Activated T-cell treated with anti-CD3 and anti-CD28 coated beads, Interleukin-2, amount 50 U/mL, for 24 hours (primary cell): ENCODE measurements at places on chromosomes 11 and 22.

DNA sequence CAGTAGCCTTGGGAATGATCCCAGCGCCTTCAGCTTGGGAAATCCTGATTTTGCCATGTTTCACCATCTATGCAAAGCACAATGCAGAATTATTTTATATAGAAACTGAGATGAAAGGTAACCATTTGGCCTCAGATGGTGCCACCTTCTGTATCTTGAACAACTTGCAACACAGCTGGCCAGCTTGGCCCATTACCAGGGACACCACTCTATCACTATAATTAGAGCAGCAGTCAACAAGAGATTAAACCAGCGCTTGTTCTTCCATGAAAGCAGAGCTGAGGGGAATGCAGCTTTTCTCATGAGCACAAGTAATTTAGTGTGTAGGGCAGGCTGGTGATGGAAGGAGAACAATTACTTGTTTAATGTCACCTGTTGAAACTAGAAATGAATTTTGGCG, 6.7 kb upstream of the ZDHHC13 start:
- no peaks in the 10 kb centered on the region for H3K36me3 ChIP-seq
- DNase-seq = no peak
- H3K4me1 ChIP-seq = peaks cover 5% of the 10 kb centered on the region

- H3K4me3 ChIP-seq = no peak overlapping the region
- no peaks in the 10 kb centered on the region for H3K36me3 ChIP-seq
- peak overlapping the region; percentile 42 for H3K27ac ChIP-seq
- DNase-seq = no peak
These were observed 47.9 kb downstream of the STIM1 start for GRCh38 chr11:3903207-3903896.

GRCh38 chr11:45384711-45385241, 98.6 kb upstream of the SYT13 start:
- peaks cover 21% of the 10 kb centered on the region for H3K4me1 ChIP-seq
- peaks cover 5% of the 10 kb centered on the region for H3K27me3 ChIP-seq
- H3K27ac ChIP-seq = no peak overlapping the region
- DNase-seq = no peak
- H3K36me3 ChIP-seq = no peaks in the 10 kb centered on the region

GRCh38 chr11:119496469-119496868, 73.5 kb upstream of the THY1 start:
- DNase-seq = no peak
- no peaks in the 10 kb centered on the region for H3K36me3 ChIP-seq
- H3K4me1 ChIP-seq = no peaks in the 10 kb centered on the region
- H3K27me3 ChIP-seq = peaks cover 29% of the 10 kb centered on the region
- no peak overlapping the region for H3K27ac ChIP-seq

GRCh38 chr22:29226351-29226981, 20.8 kb downstream of the EMID1 start:
- H3K4me3 ChIP-seq = no peak overlapping the region
- H3K4me1 ChIP-seq = no peaks in the 10 kb centered on the region
- DNase-seq = no peak
- no peak overlapping the region for H3K27ac ChIP-seq
- H3K27me3 ChIP-seq = no peaks in the 10 kb centered on the region

- peaks cover 15% of the 10 kb centered on the region for H3K27me3 ChIP-seq
- H3K4me3 ChIP-seq = no peak overlapping the region
- no peaks in the 10 kb centered on the region for H3K36me3 ChIP-seq
- H3K27ac ChIP-seq = no peak overlapping the region
- DNase-seq = no peak
These were observed 64.1 kb upstream of the LMO1 start for GRCh38 chr11:8327761-8328192.

GRCh38 chr11:126127898-126128297, 65.2 kb upstream of the CDON start:
- no peak overlapping the region for H3K4me3 ChIP-seq
- no peaks in the 10 kb centered on the region for H3K4me1 ChIP-seq
- H3K27ac ChIP-seq = no peak overlapping the region
- H3K27me3 ChIP-seq = no peaks in the 10 kb centered on the region
- DNase-seq = no peak
- H3K36me3 ChIP-seq = no peaks in the 10 kb centered on the region

GRCh38 chr11:68542617-68543016, 82.1 kb downstream of the PPP6R3 start:
- peaks cover 76% of the 10 kb centered on the region for H3K4me1 ChIP-seq
- no peaks in the 10 kb centered on the region for H3K27me3 ChIP-seq
- peaks cover 99% of the 10 kb centered on the region for H3K36me3 ChIP-seq
- no peak overlapping the region for H3K4me3 ChIP-seq
- DNase-seq = no peak

DNA sequence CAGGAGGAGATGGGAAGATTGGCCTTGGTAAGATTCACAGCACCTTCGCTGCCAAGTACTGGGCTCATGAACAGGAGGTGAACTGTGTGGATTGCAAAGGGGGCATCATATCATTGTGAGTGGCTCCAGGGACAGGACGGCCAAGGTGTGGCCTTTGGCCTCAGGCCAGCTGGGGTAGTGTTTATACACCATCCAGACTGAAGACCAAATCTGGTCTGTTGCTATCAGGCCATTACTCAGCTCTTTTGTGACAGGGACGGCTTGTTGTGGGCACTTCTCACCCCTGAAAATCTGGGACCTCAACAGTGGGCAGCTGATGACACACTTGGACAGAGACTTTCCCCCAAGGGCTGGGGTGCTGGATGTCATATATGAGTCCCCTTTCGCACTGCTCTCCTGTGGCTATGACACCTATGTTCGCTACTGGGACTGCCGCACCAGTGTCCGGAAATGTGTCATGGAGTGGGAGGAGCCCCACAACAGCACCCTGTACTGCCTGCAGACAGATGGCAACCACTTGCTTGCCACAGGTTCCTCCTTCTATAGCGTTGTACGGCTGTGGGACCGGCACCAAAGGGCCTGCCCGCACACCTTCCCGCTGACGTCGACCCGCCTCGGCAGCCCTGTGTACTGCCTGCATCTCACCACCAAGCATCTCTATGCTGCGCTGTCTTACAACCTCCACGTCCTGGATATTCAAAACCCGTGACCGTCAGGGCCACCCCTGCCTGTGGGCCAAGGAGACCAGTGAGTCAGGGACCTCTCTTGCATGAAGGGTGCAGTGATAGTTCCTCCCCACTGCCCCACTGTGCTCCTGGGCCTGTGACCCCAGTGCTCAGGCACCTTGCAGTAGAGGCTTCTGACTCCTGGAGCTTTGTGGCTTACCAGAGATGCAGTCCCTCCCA, 83.6 kb downstream of the BCR start:
- H3K4me3 ChIP-seq = no peak overlapping the region
- H3K36me3 ChIP-seq = peaks cover 80% of the 10 kb centered on the region

GRCh38 chr11:17791144-17791543, 56.6 kb downstream of the KCNC1 start:
- H3K4me1 ChIP-seq = no peaks in the 10 kb centered on the region
- DNase-seq = no peak
- H3K36me3 ChIP-seq = peaks cover 11% of the 10 kb centered on the region
- H3K27me3 ChIP-seq = no peaks in the 10 kb centered on the region

- no peaks in the 10 kb centered on the region for H3K4me1 ChIP-seq
- no peak overlapping the region for H3K4me3 ChIP-seq
- no peak for DNase-seq
- H3K36me3 ChIP-seq = no peaks in the 10 kb centered on the region
These were observed 46.4 kb upstream of the MUC15 start for GRCh38 chr11:26618441-26618840.

DNA sequence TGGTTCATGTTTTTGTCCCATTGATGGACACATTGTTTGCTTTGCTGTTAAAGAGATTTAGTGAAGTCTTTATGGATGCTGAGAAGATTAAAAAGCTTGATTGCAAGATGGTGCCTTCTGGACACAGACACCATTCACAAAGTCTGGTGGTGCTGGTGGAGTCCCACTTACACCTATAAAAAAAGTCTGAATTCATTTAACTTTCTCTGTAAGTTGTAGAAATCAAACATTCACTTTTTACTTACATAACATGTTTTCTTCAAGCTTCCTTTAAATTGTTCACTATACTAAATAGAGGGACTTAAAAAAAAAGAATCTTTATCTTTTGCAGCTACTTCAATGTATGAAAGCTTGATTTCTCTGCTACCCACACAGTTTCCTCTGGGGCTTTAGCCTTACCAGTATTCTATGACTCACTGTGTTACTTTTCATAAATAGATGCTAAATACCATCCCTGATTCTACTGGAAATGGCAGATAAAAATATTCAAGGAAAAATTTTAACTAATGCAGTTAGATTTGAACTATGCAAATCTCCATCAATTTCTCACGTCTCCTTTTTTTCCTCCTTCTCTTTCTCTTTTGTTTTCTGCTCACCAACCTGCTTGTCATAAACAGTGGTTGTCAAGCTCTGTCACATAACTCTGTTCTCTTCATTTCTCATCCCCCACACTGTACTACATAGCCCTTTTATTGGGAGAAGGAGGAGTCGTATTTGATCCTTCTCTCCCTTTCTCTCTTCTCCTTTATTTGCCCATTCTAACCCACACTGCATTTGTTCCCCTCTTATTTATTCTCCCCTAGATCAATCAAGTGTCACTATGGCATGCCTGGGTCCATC, 89.7 kb downstream of the FAM76B start:
- H3K4me1 ChIP-seq = peaks cover 65% of the 10 kb centered on the region
- no peaks in the 10 kb centered on the region for H3K27me3 ChIP-seq
- peak overlapping the region; percentile 95 for H3K27ac ChIP-seq
- DNase-seq = no peak

DNA sequence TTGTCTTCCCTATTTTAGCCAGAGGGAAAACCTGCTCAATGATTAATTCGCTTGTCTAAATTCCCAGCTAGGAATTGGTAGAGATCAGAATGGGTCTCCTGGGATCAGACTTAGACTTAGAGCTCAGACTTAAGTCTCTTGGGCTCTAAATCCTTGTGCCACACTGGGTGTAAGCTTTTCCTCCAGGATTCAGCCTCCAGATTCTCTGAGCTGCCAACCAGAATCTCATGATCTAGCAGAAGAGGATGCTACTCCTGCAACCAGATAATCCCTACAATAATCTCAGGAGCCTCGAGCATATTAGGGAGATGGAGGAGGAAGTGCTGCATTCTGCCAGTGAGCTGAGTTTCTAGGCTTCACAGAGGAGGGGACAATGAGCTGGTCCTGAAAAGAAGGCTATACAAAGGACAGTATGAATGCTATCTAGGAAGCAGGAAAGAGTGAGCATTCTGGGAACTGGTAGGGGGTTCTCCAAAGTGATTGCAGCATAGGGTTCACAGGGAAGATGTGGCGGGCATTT, 211.6 kb upstream of the SESN3 start:
- no peak overlapping the region for H3K4me3 ChIP-seq
- no peaks in the 10 kb centered on the region for H3K36me3 ChIP-seq
- H3K4me1 ChIP-seq = peaks cover 24% of the 10 kb centered on the region
- DNase-seq = no peak

- DNase-seq = no peak
- peak overlapping the region; percentile 83 for H3K4me3 ChIP-seq
- H3K27me3 ChIP-seq = no peaks in the 10 kb centered on the region
- peaks cover 83% of the 10 kb centered on the region for H3K36me3 ChIP-seq
- H3K4me1 ChIP-seq = peaks cover 51% of the 10 kb centered on the region
These were observed 10.9 kb downstream of the RELA start for GRCh38 chr11:65651589-65652510.

DNA sequence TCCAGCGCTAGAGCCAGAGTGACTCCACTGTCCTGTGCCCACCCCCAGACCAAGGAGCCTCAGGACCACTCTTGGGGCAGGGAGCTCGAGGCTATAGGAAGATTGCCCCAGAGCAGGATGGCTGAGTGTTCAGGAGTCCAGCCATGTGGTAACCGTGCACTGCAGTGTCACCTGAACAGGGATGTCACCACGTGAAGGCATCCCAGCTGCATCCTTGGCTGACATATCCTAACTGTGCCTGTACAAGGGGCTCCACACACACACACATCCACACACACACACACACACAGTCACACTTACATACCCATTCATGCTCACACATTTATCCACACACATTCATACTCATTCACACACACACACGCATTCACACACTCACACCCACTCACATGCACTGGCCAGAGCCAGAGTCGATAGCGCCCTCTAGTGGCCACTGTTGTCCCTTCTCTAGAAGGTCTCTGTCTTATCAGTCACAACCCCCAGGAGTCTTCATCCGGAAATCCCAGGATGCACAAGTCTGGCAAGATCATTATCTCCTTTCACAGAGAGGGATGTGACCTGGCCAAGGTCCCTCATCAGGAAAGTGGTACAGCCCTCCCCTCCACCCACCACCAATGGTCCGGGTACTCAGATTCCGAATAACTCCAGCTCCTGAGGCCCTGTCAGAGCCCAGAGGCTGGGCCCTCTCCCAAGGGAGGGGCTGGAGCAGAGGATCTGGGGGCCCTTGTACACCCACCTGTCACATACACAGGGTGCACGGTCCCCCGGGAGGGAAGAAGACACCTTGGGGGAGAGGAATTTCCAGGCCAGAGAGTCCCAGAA, 55.1 kb downstream of the IGLL5 start:
- peaks cover 3% of the 10 kb centered on the region for H3K27me3 ChIP-seq
- H3K36me3 ChIP-seq = no peaks in the 10 kb centered on the region
- H3K27ac ChIP-seq = no peak overlapping the region
- peak; percentile 73 for DNase-seq
- H3K4me1 ChIP-seq = peaks cover 6% of the 10 kb centered on the region

DNA sequence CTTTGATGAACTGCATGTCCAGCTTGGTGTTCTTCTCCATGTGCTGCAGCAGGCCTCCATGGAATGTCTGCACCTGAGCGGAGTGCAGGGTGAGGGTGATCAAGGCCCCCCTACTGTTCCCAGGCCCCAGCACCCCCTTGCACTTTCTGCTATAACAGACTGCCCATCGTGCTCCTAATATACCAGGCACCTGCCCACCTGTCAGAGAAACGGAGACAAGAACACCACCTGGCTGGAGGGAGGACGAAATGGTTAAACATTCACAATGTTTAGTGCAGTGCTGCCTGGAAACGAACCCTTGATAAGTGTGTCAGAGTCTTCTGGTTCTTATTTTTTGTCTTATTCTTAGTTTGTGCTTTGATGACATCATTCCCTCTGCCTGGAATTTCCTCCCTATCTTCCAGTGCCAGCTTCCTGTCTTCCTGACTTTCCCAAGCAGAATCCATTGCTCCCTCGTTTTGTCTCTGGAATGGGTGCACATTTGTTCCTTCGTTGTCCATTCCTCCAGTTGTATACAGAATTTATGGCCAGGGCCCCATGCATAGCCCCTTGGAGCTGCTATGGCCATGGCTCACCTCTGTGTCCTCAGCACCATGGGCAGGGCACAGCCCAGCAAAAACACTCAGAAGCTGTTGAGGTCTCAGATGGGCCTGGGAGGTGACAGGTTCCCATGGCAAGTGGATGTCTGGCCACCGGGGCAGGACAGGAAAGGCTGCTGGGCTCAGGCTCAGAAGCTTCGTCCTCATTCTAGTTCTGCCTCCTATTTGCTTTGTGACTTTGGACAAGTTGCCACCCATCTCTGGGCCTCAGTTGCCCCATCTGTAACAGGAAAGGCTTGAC, 11.9 kb downstream of the BAIAP2L2 start:
- no peaks in the 10 kb centered on the region for H3K4me1 ChIP-seq
- H3K36me3 ChIP-seq = peaks cover 5% of the 10 kb centered on the region
- no peaks in the 10 kb centered on the region for H3K27me3 ChIP-seq
- no peak for DNase-seq

DNA sequence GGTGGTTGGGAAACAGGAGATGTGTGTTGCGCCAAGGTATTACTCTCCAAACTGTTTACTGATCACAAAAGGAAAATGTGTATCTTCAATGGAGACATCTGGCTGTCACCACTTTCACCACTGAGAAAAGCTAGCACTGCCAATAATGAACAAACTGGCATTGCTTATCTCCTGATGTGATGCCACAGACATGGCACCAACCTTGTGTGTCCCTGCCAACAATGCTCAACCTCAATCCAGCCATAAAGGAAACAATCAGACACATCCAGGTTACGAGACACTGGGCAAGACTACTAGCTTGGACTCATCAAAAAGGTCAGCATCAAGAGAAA, 28.1 kb downstream of the GNB1L start:
- H3K4me1 ChIP-seq = peaks cover 2% of the 10 kb centered on the region
- DNase-seq = no peak
- no peaks in the 10 kb centered on the region for H3K27me3 ChIP-seq
